ENCODE measurements at places on chromosomes 5 and 9.

GRCh38 chr9:83296123-83296522 lies 233.2 kb upstream of the RASEF start:
- DNase-seq = no peak

DNA sequence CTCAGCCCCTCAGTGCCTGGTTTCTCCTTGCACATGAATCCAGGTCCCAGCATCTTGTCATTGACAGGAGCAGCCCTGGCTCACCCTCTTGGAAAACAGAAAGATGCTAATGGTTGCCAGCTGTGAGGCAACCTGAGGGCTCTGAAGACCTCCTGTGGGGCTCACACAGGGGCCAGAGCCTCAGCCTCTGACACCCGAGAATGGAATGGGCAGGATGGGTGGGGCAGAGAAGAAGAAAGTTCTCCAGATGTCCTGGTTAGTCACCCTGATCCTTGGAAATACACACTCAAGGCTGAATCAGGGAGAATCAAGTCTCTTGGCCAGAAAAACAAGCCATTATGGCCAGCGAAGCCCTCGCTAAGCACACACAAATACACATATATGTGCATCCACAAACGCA lies 32.3 kb upstream of the SPATA31E1 start:
- DNase-seq = no peak

- DNase-seq = peak; percentile 63
Measured at GRCh38 chr5:923281-923873, 30.7 kb downstream of the TRIP13 start.

- no peak for DNase-seq
Measured at GRCh38 chr5:154967421-154968024, 26.6 kb downstream of the MRPL22 start.

DNA sequence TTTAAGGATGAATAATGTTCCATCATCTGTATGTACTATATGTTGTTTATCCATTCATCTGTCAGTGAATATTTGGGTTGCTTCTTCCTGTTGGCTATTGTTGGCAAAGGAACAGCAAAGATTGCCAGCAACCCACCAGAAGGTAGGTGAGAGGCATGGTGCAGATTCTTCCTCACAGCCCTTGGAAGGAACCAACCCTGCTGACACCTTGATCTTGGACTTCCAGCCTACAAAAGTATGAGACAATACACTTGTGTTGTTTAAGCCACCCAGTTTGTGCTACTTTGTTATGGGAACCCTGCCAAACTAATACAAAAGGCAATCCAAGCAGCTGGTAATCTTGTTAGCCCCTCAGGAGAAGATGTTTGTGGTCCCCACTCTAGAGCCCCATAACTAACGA lies 122.0 kb downstream of the CARTPT start:
- no peak for DNase-seq

- DNase-seq = no peak
Measured at GRCh38 chr5:55151923-55152842, 7.8 kb upstream of the GPX8 start.

- DNase-seq = no peak
Measured at GRCh38 chr9:134980991-134981390, 63.3 kb upstream of the FCN1 start.

- DNase-seq = no peak
Measured at GRCh38 chr9:111630182-111630963, 761 bp upstream of the DNAJC25 start.

- no peak for DNase-seq
Measured at GRCh38 chr5:132758451-132758850, 11.2 kb downstream of the CCNI2 start.

DNA sequence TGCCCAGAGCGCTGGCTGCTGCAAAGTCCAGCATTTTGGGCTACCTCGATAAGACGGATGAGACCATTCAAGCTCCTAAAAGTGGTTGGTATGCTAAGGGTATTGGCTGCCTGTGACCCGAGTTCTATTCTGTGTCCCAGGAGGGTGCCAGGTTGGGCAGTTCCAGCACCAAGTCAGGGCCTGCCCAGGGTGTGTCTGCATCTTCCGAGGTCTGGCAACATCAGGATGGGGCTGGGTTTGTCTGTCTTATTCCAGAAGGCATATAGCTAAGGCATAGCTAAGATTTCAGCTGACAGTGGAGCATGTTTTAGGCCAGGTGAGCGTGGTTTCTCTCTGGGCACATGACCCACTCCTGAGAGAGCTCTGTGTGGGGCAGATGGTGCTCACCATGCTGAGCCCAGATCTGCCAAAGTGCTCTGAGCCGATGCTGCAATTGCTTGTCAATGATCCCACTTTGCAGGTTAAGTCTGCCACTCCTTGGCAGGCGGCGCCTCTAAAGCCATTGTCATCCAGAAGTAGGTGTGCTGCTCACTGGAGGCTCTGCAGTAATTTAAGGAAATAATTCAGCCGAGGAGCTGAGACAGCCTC lies 7.8 kb downstream of the SLC9A3 start:
- DNase-seq = no peak

DNA sequence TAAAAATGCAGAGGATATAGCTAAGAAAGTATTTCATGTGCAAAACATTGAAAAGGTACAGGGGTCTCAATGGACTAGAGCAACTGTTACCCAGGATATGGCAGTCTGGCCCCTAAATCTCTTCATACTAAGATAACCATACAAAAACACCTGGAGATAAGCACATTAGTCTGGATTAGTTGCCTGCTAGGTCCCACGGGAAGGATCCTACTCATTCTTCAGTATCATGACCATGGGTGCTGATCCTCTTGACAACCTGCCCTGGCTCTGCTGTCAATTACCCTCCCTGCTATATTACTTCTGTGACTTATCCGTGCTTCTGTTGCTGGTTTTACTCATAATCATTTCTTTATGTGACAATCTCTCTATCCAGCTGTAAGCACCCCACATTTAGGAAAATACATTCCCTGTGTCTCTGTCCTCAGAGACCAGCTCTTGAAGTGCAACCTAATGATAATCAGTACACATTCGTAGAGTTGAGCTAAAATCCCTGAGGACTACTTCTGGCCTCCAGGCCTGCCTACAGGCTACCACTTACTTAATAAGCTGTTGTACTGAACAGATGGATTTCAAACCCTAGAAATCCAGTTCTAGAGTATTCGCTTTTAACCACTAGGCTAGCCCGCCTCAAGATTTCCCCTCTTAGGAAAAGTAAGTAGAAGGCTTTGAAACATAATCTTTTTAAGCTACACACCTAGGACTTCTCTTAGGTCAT lies 190.5 kb upstream of the OR13F1 start:
- no peak for DNase-seq

DNA sequence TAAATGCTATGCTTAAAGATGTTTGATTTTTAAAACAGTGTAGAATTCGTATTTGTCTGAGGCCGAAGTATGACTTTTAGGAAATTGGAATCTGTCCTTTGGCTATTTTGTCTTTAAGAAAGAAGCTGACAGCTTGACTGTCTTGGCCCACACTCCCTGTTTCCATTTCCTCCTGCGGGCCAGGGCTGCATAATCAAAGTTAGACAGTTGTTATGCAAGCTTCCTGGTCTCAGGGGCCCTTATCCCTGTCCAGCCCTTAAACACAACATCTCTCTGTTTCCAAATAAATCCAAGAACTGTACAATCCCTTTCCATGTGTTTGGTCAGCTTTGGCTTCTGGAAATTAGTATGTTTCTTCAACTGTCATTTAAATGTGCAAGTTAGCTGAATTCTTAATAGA lies 54.6 kb upstream of the ECM2 start:
- DNase-seq = no peak

GRCh38 chr9:19424176-19424779 lies 15.5 kb downstream of the ACER2 start:
- no peak for DNase-seq

DNA sequence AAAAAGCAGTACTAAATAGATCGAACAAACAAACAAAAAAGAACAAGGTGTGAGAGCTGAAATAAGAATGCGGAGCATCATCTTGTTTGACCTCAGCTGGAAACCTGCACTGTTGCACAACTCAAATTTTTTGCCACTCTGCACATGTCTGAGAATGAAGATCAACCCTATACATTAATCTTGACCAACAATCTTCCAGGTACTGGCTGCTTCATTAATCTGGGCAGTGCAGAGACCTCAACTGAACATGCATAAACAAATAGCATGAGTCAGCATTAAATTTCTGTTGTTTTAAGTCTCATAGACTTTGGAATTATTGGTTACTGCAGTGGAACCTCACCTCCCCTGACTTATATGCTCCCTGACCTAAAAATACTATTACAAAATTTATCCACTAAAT lies 114.6 kb upstream of the FTMT start:
- no peak for DNase-seq

DNA sequence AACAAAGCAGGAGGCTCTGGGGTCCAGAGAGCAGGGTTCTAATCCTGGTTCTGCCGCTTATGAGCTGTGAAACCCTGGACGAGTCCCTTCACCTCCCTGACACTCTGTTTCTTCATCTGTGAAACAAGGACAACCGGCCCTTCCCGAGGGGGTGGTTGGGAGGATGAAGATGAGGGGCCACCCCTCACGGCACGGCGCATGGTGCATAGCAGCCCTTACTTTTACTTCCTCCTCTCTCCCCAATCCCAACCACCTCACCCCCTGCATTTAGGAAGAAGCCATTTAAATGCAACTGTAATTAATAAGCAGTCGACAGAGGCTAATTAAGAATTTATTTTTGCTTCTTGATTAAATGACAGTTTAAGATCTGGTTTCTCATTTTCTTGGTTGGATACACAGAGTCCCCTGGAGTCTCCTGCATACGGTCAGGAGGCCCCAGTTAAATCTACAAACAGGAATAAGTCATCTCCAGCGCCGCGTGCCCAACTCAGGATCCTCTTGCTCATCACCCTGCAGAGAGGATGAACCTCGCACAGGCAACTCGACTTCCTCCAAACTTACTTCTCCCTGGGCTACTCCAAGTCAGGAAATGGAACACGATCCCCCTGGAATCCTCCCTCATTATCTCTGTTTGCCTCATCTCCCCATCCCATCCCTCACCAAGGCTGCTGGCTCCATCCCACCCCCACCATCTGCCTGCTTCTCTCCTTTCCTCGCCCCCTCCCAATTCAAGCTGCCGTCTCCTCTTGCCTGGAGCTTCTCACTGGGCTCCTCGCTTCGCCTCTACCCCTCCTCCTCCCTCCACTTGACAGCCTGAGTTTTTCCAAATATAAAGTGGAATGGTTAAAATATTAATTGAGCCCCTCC lies 95.9 kb downstream of the HRH2 start:
- DNase-seq = no peak

GRCh38 chr9:135254176-135255032 lies 166.9 kb downstream of the OLFM1 start:
- peak; percentile 59 for DNase-seq

- no peak for DNase-seq
Measured at GRCh38 chr9:79300068-79300467, 271.7 kb upstream of the TLE4 start.

- DNase-seq = no peak
Measured at GRCh38 chr5:146726891-146727290, 151.7 kb downstream of the PPP2R2B start.

- DNase-seq = no peak
Measured at GRCh38 chr5:139889410-139889809, 93.8 kb downstream of the PSD2 start.

- DNase-seq = no peak
Measured at GRCh38 chr5:105907016-105907415, 1763.7 kb downstream of the EFNA5 start.

- no peak for DNase-seq
Measured at GRCh38 chr9:79684711-79685575, 113.2 kb downstream of the TLE4 start.

GRCh38 chr5:172795318-172795977 lies 24.5 kb upstream of the DUSP1 start:
- no peak for DNase-seq

DNA sequence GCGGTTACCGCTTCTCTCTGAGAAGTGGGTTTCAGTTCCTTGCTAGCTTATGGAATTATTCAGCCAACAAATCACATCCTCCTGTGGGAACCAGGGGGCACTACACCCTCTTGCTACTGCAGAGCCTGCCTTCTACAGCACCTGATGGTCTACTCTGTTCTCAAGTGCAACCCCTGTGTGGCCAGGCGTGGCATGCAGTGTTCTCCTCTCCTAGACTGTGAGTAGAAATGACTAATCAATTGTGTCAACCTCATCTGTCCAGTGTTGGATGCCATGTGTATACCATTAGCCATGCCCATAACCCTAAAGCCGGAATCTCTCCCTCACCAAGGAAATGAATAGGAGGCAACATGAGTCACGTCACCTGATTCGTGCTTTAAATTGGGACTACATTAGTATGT lies 117.2 kb upstream of the LIFR start:
- DNase-seq = no peak

- DNase-seq = no peak
Measured at GRCh38 chr9:79015951-79016350, 555.8 kb upstream of the TLE4 start.

DNA sequence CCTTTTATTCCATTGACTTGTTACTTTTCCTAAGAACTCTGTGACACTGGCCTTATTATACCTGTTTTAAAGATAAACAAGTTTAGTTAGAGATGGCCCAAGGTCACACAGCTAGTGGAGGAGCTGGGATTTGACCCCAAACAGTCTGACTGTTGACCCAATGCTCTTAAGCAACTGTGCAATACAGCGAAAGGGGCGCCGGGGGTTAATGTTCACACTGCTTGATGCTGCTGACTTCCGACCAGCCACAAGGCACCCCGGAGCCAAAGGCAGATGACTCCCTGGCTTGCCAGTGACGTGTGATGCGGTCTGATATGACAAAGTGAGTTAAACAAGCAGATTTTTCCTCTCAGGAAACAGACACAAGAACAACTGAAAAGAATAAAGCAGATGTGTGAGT lies 23.9 kb downstream of the PIK3R1 start:
- DNase-seq = peak; percentile 47

- no peak for DNase-seq
Measured at GRCh38 chr9:6355728-6356127, 27.6 kb downstream of the TPD52L3 start.

DNA sequence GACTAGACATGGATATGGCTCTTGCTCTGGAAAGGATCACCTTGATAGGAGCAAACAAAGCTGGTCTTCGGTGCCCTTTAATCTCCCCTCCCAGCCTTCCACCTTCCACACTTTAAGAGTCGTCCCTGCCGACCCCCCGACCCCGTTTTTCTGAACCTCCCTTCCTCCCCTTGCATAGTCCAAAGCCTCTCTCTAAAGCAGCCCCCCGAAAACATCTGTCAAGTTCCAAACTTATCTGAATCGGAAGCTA lies 423 bp upstream of the NUP214 start:
- DNase-seq = no peak

GRCh38 chr9:110440172-110440571 lies 102.5 kb upstream of the TXNDC8 start:
- no peak for DNase-seq

GRCh38 chr5:1745796-1746370 lies 53.8 kb downstream of the MRPL36 start:
- DNase-seq = no peak

GRCh38 chr9:125758986-125759763 lies 12.0 kb downstream of the PBX3 start:
- peak; percentile 46 for DNase-seq
